ENCODE measurements at places on chromosomes 5 and 9.

- peak; percentile 47 for DNase-seq
Measured at GRCh38 chr5:57338068-57338867, 144.3 kb downstream of the ACTBL2 start.

- DNase-seq: no peak
Measured at GRCh38 chr5:135030123-135030955, 3.7 kb downstream of the PITX1 start.

- DNase-seq: no peak
Measured at GRCh38 chr9:128232528-128233428, 29.6 kb downstream of the DNM1 start.

DNA sequence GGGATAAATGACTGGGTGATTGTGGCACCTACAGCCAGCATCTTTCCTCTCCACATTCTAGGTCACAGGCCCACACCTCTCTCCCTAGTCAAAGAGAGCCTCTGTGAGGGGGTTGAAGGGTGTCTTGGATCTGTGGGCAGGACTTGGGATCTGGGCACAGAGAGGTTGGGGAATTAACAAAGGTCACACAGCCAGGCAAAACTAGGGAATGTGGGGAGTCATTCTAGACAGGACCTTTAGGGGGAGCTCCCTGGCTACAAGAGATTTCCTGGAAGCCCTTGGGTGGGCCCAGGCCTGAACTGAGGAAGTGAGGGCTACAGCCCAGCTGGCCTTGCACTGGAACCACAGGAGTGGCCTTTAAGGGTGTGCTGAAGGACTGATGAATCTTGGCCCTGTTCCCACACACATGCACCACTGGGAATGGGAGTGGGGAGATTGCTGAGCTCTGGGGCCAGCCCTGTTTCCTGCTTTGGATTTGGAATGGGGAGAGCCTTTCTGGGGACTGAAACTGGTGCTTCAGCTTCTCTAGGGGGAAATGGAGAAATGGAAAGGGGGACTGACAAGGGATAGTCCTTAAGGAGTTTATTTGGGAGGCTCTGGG, 12.4 kb upstream of the CXXC5 start:
- peak; percentile 96 for DNase-seq

GRCh38 chr5:178273665-178274541, 41.3 kb upstream of the PHYKPL start:
- peak; percentile 35 for DNase-seq

DNA sequence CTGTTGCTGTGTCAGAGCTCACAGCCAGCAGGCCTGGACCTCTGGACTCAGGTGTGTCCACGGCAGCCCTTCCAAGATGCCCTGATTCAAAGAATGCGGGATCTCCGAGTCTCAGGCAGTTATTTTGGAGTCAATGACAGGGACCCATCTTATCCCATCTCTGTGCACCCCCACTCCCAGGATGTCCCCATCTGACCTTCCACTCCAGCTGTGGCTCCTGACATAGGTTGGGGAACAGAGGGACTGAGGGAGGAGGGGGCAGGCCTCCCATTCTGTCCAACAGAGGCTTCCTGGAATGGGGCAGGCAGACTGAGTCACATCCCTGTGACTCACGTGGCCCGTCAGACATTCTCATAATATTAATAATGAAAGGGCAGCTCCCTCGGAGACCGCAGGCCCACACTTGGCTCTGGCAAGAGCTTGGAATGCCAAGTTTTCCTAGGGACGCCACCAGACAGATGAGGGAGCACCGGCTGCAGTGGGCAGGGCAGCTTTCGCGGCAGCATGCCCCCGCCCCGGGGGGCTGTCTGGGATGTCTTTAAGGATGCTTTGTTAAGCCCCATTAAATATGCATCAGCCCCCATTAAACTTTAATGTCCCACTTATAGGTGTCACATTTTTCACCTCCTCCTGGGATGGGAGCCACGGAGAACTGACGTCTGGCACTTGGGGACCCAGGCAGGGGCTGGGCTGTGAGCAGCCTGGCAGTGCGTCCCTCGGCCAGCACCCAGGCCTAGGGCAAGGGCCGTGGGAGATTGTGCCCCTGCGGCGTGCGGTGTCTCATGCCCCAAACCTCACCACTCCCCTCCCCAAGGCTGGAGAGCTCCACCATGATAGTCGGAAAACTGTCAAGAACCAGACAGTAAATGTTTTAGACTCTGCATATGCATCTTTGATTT, 23.6 kb upstream of the FIBCD1 start:
- peak; percentile 94 for DNase-seq

- peak; percentile 92 for DNase-seq
Measured at GRCh38 chr5:5335700-5336264, 86.7 kb upstream of the ICE1 start.

- no peak for DNase-seq
Measured at GRCh38 chr5:181051841-181052671, 12.0 kb downstream of the BTNL9 start.

- DNase-seq: no peak
Measured at GRCh38 chr9:82993856-82994605, 68.9 kb downstream of the RASEF start.

DNA sequence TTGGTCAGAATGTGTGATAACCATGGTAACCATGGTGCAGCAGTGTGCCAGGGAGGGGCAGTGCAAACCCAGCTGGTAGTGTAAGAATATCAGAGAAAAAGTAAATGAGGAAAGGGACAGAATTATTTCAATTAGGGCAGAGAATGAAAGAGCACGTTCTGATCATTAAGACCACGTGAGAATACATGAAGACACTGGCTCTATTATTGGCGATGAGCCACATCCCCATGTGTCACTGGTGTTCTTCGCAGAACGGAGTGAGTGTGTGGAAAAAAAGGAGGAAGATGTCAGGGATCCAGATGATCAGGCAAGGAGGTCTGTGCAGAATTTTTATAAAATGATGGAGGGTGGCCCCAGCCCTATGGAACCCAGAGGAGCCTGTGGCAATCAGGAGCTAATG, 315.5 kb downstream of the SEMA5A start:
- no peak for DNase-seq

GRCh38 chr9:77495834-77496671, 152.1 kb downstream of the GNA14 start:
- DNase-seq: peak; percentile 32

DNA sequence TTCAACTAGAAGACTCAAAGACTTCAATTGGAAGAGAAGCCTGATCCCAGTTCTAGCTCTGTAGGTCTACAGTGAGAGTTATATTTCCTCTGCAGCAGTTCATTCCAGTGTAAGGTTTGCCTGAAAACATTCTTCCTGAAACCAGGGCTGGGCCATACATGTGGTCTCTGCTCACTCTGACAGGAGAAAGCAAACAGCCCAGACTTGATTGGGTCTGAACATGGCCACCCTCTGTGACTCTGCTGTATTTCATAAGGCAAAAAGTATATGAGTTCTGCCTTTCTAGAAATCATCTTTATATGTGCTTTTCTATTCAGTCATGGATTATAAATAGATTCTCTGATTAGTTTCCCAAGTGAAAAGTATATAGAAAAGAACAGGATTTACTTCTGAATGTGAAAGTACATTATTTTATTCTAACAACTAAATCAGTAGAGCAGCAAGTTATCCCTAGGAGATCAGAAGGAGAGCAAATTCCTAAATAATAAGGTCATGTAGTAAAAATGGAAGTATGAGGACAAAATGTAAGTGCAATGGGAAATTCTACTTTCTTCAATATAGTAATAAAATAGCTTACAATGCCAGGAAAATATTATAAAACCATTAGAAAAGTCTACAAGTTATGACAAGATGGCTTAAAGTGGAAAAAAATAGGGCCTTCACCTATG, 144.3 kb downstream of the EFNA5 start:
- no peak for DNase-seq

GRCh38 chr9:97441729-97442128, 29.8 kb downstream of the TDRD7 start:
- no peak for DNase-seq

DNA sequence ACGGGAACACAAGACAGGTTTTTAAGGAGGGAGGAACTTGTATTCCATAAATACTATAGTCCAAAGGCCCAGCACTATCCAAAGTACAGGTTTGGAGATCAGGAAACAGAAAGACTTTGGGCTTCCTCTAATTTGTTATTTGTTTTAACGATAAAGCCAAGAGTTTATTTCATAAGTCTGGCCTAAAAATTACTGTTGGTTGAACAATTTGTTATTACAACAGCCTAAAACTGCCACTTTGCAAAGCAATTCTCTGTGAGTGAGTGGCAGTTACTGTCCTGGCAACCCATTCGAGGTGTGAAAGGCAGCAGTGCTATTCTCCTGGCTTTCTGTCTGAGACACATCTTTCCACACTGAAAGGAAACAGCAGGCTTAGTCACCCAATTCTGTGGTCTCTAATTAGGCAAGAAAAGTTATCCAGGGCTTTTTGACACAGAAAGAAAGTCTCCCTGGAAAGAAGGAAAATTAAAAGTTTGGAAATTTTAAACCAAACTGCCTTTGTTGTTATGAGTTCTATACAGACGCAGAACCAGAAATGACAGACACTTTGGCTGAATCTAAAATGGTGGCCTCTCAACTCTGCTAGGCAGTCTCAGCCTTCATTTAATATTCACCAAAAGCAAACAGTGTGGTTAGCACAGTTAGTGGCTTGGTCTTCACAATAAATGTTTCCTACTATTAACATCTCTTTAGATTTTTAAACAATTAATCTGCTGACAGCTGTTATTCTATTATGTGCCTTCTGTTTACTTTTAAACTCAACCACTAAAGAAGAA, 33.9 kb downstream of the PSMB7 start:
- peak; percentile 61 for DNase-seq

GRCh38 chr9:88741335-88741734, 206.4 kb downstream of the NXNL2 start:
- no peak for DNase-seq

- no peak for DNase-seq
Measured at GRCh38 chr9:15549611-15550010, 3.2 kb upstream of the CCDC171 start.

DNA sequence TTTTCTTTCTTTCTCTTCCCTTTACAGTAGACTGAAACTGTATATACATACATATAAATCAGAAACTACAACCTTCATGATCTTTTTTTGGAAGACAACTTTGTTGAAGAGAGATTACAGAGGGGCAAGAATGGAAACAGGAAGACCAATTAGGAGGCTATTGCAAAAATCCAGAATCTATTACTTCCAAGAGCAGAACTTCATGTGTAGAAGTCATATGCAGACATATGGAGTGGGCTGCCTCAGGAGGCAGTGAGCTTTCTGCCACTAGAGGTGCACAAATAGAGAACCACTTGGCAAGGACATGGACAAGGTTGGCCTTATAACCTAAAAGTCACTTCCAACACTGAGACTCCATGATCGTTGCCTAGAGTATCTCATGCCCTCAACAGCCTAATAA, 157.8 kb upstream of the NR4A3 start:
- DNase-seq: no peak

- no peak for DNase-seq
Measured at GRCh38 chr9:127132921-127133647, 10.6 kb upstream of the ANGPTL2 start.

- no peak for DNase-seq
Measured at GRCh38 chr5:62115014-62115413, 191.0 kb upstream of the KIF2A start.

- no peak for DNase-seq
Measured at GRCh38 chr9:121372239-121373010, 2.4 kb upstream of the STOM start.

GRCh38 chr5:79686799-79687198, 2.8 kb upstream of the CMYA5 start:
- no peak for DNase-seq

DNA sequence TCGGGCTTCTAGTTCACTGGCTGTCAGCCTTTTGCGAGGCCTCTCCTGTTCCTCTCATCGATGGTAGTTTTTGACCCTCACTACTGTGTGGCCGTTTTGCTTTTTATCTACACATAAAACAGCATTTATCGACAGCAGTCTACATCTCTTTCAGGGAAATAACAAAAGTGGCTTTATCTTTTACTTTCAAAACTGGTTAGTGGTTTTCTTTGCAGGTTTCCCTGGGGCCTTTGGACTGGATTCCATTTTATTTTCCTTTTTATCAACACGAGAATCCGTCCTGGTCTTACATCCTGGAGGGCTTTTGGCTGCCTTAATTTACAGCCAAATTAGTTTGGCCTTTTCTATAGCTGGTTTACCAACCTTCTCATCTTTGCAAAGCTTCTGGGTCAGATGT, 793 bp upstream of the PKD2L2 start:
- DNase-seq: peak; percentile 13
